ENCODE measurements at places on chromosomes 6 and 20.

- no peak for DNase-seq
Measured at GRCh38 chr6:3568396-3569082, 111.7 kb upstream of the SLC22A23 start.

DNA sequence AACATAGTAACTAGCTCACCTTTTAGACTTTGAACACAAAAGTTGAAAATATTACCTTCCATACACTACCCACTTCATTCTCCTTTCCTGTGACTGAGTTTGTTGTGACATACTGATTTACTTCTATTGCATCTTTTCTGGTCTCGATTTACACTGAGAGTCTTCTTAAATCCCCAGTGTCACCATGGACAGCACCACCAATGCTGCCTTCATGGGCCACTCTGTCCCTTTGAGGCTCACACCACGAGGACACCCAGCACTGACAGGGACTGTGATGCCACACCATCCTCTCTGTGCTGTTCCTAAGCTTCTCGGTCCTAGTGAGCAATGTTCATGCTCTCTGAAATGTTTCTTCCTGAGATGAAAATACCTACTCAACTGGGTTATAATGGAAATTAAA lies 337.1 kb upstream of the IRAK1BP1 start:
- peak; percentile 1 for DNase-seq

DNA sequence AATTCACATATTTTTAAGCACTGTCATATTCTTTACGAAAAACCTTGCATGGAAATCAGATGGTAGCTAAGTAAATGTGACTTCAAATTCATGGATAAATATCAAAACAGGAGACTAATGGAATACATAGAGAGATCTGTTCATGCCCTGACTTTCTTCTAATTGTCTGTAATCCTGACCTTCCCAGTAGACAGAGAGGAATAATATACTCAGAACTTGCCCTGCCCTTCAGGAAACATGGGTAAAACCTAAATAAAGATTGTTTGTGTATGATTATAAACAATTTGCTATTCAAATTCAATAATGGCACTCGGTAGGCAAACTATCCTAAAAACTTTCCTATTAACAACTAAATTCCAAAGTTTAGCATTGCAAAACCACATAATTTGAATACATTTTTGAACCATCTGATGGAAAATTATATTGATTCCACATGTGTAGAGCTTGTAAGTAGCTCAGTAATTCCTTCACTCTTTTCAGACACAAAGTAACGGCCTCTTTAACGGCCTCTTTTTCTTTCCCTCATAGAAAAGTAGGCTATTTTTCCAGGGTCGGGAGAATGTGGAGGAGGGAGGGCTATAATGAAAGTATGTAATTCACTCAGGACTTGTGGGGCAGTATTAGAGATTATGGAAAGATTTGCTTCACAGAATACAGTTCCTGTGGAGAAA lies 227.6 kb downstream of the ALDH8A1 start:
- DNase-seq, result no peak

GRCh38 chr20:2171266-2171790 lies 69.7 kb downstream of the STK35 start:
- no peak for DNase-seq

DNA sequence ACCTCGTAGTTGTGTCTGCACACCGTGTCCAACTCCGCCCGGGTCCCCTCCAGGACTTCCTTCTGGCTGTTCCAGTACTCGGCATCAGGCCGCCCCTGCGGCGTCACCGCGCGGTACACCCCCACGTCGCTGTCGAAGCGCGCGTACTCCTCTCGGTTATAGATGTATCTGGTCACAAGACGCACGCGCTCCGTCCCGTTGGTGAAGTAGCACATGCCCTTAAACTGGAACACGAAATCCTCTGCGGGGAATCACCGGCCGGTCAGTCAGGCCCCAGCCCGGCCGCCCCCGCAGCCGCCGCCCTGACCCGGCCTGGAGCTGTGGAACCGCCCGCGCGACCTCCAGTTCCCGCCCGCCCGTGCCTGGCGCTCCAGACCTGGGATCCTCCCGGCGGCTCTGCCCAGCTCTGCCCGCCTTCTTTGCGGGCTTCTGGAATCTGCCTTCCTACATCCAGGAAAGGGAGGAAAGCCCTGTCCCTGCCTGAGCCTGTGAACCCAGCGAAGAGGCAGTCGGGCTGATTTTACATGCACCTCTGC lies 1.6 kb downstream of the HLA-DQB1 start:
- no peak for DNase-seq

DNA sequence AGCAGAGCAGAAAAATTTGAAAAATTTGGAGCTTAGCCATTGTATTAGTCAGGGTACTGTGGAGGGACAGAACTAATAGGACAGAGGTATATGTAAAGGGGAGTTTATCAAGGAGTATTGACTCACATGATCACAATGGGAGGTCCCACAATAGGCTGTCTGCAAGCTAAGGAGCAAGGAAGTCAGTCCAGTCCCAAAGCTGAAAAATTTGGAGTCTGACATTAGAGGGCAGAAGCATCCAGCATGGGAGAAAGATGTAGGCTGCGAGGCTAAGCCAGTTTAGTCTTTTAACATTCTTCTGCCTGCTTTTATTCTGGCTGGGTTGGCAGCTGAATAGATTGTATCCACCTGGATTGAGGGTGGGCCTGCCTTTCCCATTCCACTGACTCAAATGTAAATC lies 82.0 kb downstream of the SMPDL3A start:
- DNase-seq, result no peak

- DNase-seq, result no peak
Measured at GRCh38 chr6:169087443-169088041, 166.1 kb downstream of the THBS2 start.

DNA sequence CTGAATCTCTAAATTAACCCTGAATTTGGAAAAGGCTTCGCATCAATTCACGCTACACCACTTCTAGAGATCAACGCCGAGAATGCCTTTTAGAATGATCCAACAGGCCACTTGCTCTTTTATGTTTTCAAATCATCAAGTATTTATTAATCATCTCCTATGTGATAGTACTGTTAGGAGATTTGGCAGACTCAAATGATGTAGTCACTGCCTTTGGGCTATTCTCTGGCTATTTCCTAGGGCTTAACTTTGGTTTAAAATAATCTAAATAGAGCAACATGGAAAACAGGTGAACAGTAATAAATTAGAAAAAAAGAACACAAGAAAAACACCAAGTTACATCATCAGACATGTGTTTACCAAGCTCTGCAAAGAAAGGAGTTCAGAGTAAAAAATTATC lies 140.3 kb downstream of the TENT5A start:
- DNase-seq, result no peak

DNA sequence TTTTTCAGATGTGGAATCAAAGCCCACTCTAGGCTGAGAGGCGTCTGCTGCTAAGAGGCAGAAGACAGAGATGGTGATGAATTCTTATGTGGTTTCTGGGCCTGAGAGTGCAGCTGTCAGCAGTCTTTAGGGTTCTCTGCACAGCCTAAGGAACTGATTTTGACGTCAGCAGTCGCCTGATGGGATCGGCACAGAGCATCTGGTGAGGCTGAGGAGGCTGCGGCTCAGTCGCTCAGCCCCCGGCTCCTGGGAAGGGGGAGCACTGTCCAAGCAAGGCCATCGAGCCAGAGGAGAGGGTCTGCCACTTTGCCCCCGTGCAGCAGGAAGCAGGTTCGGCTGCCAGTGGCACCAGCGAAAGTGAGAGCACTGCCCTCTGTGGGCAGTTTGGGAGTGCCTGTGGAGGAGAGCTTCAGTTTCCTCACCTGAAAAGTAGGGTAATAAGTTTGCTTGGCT lies 92.5 kb downstream of the TCP11 start:
- no peak for DNase-seq

DNA sequence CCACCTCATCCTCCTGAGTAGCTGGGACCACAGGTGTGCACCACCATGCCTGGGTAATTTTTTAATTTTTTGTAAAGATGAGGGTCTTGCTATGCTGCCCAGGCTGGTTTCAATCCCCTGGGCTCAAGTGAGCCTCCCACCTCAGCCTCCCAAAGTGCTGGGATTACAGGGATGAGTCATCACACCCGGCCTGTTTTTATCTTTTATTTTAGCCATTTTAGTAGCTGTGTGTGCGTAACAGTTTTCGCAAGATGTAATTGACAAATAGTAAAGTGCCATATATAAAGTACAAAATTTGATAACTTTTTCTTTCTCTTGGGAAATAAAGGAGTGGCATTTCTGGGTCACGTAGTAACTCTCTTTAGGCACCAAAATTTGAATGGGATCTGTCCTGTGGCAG lies 21.4 kb downstream of the SNAI1 start:
- DNase-seq, result no peak

DNA sequence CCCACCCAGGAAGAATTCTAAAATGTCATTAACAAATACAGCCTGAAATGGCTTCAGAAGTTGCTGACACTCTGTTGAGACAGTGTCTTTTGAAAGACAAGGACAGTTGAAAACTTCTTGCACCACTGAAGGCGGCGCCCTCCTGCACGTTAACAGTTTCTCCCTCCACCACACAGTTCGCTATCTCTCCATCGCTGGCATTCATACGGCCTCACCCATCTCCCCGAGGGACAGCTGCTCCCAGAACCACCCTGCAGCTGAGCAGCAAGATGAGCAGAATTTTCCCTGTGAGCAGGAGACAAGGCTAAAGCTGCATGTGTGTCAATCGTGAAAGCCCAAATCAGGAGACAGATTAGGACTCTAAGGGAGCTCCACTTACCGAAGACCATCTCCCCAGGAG lies 113.3 kb downstream of the LY86 start:
- no peak for DNase-seq

DNA sequence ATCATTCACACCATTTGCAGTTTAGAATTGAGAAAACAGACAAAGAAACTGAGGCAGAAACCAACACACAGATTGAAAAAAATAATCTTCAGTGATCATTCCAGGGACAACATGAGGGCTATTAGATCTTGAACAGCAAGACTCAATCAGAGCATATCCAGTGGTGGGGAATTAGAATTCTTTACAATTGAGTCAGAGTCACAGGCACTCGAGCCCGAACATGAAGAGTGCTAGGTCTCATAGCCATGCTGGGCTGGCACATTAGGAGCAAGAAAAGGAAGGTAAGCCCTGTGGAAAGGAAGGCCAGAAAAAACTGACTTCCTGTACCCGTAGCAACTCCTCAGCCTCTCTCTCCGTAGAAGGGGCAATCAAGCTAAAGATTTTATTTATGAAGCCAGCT lies 419.9 kb downstream of the HAO1 start:
- no peak for DNase-seq

GRCh38 chr20:63552481-63553249 lies 1.3 kb upstream of the FNDC11 start:
- no peak for DNase-seq

DNA sequence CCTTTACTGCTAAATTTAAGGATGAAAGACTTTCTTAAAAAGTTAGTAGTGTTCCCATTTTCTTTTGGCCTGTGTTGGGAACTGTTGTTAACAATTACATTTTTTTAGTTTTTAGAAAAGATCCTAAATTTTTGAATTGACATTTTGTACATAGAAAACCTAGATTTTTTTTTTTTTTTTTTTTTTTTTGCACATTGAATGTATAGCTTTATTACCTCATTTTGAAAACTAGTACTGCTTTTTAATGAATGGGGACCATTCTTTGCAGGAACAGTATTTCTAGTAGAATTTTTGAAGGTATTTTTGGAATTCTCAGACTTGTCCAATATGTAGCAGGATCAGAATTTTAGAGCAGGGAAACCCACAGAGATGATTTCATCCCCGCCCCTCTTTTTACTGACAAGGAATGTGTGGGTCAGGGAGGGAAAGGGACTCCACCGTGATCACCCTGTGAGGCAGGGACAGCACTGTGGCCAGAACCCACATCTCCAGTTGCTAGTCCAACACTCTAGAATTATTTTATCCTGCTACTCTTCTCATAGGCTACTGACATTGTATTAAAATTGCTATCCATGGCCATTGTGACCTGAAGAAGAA lies 154.4 kb upstream of the SUPT3H start:
- no peak for DNase-seq

- no peak for DNase-seq
Measured at GRCh38 chr6:16511723-16512489, 249.4 kb downstream of the ATXN1 start.

DNA sequence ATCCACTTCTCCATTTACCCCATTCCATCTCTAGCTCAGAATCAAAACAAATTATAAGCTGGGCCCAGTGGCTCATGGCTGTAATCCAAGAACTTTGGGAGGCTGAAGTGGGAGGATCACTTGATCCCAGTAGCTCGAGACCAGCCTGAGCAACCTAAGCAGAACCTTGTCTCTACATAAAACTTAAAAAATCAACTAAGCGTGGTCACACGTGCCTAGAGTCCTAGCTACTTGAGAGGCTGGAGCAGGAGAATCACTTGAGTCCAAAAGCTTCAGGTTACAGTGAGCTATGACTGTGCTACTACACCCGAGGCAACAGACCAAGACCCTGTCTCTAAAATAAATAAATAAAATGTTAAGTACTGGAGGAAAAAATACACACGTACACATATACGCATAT lies 74.7 kb upstream of the RUNX2 start:
- no peak for DNase-seq

GRCh38 chr20:1555952-1556351 lies 1.6 kb downstream of the SIRPD start:
- DNase-seq, result no peak

- no peak for DNase-seq
Measured at GRCh38 chr6:90157441-90157840, 139.2 kb downstream of the BACH2 start.

DNA sequence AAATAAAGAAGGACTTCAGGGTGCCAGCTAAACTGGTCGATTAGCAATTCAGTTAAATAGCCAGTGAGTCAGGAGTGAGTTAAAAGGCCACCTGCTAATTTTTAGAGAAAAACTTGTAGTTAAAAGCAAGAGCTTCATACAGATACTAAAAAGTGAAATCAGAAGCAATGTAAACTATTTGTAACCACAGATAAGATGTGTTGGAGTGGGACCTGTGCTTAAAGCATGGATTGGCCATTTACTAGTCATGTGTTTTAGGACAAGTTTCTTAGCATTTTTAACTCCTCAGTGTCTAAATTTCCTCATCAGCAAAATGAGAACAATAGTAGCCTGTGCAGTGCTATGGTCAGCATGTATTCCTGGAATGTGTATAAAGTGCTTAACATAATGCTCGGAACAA lies 23.8 kb upstream of the HDDC2 start:
- DNase-seq, result no peak

- DNase-seq, result no peak
Measured at GRCh38 chr6:11012976-11013720, 31.0 kb downstream of the ELOVL2 start.

DNA sequence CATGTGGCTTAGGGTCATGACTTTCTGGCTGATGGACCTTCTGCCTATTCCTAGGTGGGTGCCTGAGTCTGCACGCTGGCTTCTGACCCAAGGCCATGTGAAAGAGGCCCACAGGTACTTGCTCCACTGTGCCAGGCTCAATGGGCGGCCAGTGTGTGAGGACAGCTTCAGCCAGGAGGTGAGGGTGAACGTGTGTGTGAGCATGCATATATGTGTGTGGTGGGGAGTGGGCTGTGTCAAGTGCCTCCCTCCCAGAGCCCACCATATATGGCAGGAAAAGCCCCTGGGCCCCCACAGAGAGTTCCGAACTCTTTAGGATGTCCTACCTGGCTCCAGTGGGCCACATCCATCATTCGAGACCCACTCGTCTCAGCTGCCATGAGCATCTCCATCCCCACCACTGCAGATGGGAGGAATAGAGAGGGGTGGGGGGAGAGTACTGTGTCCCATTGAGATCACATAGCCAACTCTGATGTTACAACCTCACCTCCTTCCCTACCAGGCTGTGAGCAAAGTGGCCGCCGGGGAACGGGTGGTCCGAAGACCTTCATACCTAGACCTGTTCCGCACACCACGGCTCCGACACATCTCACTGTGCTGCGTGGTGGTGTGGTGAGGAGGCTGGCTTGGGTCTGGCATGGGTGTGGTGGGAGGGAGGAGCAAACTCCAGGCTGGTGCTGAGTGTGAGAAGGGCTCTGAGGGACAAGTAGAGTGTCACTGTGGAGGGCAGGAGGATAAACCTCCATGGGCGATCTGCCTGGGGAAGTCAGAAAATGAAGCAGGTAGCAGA lies 3.2 kb downstream of the SLC22A7 start:
- no peak for DNase-seq
